ENCODE measurements at places on chromosomes 13 and 19.

- DNase-seq = peak; percentile 80
Measured at GRCh38 chr13:114149774-114150740, 17.6 kb upstream of the RASA3 start.

GRCh38 chr13:73943137-73943964 lies 190.9 kb downstream of the KLF12 start:
- DNase-seq = no peak

GRCh38 chr19:7830272-7830771 lies 304 bp downstream of the EVI5L start:
- no peak for DNase-seq

GRCh38 chr13:90872491-90873025 lies 474.9 kb upstream of the MIR17HG start:
- no peak for DNase-seq

GRCh38 chr19:2678044-2678671 lies 24.3 kb downstream of the GNG7 start:
- no peak for DNase-seq

DNA sequence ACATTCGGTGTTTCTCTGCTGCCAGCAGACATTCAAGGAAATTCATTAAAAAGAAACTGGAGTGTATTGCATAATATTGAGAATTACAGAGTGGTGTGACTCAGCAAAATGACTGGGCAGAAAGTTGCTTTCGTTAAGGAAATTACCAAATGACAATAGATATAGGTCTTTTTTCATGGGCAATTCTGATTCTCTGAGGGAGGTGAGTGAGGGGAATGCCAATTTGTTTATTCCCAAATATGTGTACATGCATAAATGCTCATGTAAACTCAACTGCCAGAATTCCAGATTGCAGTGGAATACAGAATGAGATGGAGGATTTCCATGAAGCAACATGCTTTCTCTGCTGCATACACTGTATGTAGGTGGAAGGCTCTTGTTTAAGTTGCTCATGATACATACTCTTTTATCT lies 1730.1 kb downstream of the SLITRK5 start:
- DNase-seq = no peak

GRCh38 chr19:12838182-12838885 lies at the start of gene MAST1:
Gene MAST1 (plus strand): TSS chr19:12838515. CDS start chr19:12838573, 58 bp downstream.
- no peak for DNase-seq

GRCh38 chr13:20394506-20394905 lies 131.2 kb downstream of the CRYL1 start:
- DNase-seq = no peak

GRCh38 chr13:91154558-91155353 lies 192.7 kb upstream of the MIR17HG start:
- no peak for DNase-seq

- no peak for DNase-seq
Measured at GRCh38 chr13:112159575-112160547, 92.9 kb downstream of the SOX1 start.

- DNase-seq = no peak
Measured at GRCh38 chr13:39025433-39025839, 12.5 kb downstream of the PROSER1 start.

- no peak for DNase-seq
Measured at GRCh38 chr13:25295228-25295627, 6.2 kb upstream of the NUP58 start.

DNA sequence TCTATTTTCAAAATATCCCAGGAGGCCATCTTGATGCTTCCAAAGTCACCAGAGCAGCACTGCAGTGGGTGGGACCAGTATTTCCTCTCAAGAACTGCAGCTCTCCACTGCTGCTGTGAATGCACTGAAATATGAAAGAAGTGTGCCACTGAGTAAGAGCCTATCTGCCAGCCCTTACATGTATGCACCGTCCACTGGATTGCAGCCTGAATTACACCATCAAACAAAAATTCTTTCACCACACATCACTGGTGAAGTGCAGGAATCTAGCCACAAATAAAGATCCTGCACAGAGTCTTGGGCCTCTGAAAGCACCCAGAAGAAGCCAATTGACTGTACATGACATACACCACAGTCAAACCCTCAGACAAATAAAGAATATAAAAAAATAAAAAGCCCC lies 249.0 kb downstream of the LHFPL6 start:
- no peak for DNase-seq

DNA sequence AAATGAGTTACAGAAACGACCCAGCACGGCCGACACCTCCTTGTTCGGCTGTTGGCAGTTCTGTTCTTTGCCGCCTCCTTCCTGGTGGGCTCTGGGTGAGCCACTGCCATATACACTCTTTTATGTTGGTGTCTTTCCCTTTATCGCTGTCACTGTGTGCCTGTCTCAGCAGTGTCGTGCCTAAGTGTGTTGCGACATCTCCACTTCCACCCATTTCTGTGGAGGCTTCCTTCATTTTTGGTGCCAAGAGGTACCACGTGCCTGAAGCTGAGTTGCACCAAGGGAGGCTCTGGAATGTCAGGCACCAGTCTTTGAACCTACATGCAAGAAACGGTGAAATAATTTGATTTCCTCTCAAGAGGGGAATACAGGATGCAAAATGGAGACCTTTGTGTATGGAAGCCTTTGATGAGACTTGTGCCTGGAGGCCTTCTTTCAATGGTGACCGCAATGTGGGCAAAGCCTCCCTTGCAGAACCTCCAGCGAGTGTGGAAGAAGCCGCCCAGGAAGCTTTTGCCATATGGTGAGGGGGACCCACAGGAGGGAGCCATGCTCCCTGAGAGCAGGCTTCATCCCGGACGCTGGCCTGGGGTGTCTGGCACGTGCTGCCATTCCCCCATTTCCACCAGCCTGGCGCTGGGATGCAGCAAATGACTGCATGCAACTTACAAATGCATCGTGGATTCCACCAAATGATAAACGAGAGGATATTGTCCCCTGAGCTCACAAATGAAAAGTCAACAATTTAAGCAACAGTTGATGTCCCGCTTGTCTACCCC lies 136.2 kb downstream of the TEX29 start:
- no peak for DNase-seq

DNA sequence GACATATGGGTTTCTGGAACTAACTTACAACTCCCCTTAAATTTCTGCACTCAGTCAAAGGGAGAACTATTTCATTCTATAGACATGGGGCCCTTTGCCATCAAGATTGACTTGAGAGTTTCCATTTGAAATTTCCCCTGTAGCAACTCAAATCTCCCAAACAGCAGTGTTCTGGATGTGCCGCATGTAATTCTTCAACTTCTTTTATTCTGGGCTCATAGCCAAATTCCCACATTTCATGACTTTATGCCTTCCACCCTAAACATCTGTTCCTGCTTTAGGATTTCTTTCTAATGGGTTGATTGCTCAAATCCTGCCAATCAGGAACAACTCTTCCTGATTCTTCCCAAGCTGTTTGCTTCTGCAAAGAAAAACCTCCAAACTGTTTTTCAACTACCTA lies 336.0 kb downstream of the TBC1D4 start:
- no peak for DNase-seq

DNA sequence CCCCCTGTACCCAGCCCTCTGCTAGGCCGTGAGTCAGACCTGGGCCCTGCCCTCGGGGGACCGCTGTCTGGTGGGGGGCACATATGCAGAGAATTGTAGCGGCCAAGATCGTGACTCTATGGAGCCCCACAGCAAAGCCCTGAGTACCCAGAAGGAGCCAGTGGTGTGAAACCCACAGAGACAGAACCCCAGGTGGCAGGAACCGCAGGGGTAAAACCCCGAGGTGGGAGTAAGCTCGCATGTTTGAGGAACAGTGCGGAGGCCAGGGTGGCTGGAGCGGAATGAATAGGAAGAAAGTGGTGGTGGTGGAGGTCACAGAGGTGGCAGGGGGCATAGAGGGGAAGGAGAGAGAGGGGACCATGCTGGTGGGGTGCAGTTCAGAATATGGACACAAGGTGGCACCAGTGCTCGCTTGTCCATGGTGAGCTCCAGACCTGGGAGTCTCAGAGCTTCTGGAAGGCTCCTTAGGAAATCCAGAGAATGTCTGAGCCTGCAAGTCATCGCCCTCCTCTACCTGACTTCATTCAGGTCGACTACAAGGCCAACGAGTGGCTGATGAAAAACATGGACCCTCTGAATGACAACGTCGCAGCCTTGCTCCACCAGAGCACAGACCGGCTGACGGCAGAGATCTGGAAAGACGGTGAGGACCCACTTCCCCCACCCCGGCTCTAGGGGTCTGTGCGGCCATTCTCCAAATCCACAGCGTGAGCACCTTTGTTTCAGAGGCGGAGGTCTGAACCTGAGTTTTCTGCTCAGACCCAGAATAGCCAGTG lies 48.9 kb downstream of the MYH14 start:
- DNase-seq = no peak

DNA sequence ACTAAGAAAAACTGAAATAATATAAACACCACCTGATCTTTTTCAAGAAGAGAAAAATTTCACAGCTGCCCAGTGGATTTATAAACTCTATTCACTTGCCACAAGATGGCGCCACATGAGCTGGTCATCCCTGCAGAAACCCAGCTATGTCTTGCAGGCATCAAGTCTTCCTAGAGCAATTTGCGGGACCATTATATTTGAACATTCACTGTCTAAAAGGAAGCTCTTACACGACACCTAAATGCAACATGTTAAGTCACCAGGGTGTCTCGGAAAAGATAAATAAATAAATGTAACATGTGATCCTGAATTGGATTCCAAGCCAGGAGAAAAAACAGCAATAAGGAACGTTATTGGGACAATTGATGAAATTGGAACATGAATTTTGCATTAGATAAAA lies 20.3 kb upstream of the AKT2 start:
- peak; percentile 44 for DNase-seq

GRCh38 chr13:109110159-109110558 lies 480.7 kb downstream of the MYO16 start:
- no peak for DNase-seq

DNA sequence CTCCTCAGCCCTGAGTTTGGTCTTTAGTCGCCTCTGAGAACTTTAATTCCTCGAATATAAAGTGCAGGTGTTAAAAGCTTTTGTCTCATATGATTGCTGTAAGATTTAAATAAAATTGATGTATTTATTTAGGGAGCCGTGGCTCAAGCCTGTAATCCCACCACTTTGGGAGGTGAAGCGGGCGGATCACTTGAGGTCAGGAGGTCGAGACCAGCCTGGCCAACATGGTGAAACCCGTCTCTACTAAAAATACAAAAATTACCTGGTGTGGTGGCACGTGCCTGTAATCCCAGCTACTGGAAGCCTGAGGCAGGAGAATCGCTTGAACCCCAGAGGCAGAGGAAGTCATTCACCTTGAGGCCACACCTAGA lies 559 bp upstream of the SLC1A5 start:
- no peak for DNase-seq

GRCh38 chr13:105655046-105655445 lies 880.4 kb downstream of the EFNB2 start:
- no peak for DNase-seq

DNA sequence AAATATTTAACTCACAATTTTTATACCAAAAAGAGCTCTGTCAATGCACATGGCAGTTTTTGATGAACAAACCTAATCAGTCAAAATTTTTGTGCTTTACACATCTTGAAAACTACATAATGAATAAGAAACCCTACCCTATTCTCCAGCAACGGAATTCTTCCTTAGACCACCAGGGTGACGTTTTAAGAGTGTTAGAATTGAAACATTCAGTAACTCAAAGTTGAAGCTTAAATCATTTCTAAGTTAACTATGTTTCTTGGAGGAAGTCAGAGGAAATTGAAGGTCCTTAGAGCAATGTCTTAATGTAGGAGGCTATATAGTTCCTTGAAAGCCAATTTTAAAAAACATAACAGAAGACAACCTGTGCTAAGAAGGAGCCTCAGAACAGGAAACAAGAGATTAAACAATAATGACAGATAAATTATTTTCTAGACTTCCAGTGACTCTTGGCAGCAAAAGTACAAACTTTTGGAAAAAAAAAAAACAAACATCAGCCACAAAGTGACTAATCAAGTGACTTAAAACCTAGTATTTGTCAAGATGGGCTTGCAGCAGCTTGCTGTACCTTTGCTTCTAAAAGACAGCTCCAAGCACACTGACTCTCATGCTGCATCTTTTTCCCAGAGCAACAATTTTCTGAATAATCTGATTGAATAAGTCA lies 6.2 kb downstream of the SPRY2 start:
- no peak for DNase-seq

GRCh38 chr13:26500618-26501320 lies 56.7 kb upstream of the WASF3 start:
- DNase-seq = no peak

DNA sequence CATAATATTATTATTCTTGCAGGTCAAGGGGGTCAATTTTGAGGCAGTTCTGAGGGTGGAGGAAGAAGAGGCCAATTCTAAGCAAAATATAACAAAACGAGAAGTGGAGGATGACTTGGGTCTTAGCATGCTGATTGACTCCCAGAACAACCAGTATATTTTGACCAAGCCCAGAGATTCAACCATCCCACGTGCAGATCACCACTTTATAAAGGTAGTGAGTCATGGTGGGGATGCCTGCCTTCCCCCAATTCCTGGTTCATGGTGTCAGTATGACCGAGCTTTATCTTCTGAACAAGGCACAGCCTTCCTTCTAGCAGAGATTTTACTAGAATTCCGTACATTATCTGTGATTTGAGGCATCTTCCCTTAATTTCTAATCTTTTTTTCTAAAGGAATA lies 9.4 kb upstream of the DCUN1D2 start:
- DNase-seq = no peak

DNA sequence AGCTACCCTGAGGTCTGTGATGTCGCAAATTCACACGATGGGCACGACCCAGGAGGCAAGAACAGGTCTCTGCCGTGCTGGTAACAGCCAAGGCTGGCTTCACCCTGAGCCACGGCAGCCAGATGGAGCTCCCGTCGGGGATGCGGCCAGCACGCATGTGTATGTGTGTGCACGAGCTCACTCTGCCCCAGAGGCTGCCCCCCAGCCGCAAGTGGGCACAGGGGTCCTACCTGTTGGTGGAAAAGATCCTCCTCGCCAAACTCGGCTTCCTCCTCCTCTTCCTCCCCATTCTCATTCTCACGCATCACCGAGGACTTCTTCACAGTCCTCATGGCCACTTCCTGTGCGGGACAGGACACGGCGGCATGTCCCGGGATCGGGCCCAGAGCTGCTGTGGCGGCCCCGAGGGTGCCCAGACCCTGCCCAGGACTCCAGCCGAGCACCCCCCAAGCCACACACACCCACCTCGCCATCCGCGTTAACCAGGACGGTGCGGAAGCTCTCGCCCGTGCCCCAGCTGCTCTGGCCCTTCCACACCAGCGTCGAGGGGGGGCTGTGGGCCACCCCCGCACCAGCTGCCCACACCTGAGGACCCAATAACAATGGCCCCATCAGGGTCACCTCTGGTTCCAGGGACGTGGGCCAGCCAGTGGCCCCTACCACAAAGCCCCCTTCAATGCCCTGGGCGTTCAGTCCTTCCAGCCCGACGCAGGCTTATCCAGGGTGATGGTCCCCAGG lies 4.1 kb upstream of the TIMM13 start:
- DNase-seq = no peak

DNA sequence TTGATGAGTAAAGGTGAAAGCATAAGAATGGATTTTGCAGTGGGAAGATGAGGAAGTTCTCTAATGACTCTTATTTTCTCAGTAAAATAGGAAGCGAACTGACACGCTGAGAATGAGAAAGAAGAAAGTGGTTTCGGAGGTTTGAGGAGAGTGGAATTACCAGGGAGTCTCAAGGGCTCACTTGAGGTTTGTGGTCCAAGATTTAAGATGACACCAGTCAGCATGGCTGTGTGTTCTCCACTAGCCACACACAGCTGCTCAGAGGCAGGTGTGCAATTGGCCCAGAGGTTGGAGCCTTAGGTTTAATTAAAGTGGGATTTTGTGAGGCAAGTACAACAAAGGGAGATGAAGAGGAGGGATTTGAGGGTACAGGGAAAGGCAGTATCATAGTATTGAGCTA lies 99.6 kb upstream of the NBEA start:
- DNase-seq = no peak

- no peak for DNase-seq
Measured at GRCh38 chr19:4641132-4641531, 1.8 kb downstream of the TNFAIP8L1 start.
